ENCODE measurements at places on chromosomes 3 and 15. TPM values are rescaled to one million over a fixed set of nuclear protein-coding genes. Genes with fewer than 3 reads are reported as not detected.

DNA sequence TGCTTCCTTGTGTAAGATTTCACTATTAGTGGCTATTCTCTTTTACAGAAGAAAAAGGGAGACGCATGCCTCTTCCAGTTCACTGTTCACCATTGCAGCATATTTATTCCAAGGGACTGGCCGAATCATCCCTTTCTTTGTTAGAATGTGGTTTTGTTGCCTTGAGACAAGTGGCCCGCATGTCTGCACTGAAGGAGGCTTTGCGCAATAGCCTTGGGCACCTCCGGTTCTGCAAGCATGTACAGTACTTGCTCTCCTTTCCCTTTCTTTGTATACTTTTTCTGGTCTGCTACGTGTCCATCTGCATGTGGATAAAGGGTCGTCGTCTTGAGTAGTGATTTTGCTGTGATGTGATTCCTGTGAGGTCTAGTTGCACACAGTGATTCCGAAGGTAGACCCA lies 43.0 kb downstream of the FLNB start:
- no peaks in the 10 kb centered on the region for H3K36me3 ChIP-seq
- DNase-seq, result no peak
- no peak overlapping the region for H3K4me3 ChIP-seq
- H3K27me3 ChIP-seq, result no peaks in the 10 kb centered on the region

DNA sequence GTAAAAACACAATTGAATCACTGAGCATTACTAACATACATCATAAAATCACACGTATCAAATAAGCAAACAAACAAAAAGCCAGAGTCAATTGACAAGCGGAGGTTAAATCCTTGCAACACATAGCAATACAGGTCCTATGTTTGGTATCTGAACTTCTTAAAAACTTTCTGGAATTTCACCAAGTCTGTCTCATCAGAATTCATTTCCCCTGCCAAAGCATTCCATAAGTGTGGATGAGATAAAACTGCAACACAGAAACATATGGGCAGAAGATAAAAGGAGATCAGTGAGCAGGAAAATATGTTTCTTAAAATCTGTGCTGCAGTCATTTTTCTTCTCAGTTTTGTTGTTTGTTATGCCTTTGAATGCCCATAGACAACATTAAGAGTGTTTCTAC lies 1155.5 kb downstream of the TBL1XR1 start:
- H3K4me1 ChIP-seq, result no peaks in the 10 kb centered on the region
- no peak overlapping the region for H3K27ac ChIP-seq
- H3K4me3 ChIP-seq, result no peak overlapping the region
- H3K36me3 ChIP-seq, result no peaks in the 10 kb centered on the region
- no peak for DNase-seq

GRCh38 chr3:37041546-37042195 lies 48.4 kb downstream of the MLH1 start:
- no peak overlapping the region for H3K4me3 ChIP-seq
- H3K36me3 ChIP-seq, result peaks cover 35% of the 10 kb centered on the region
- no peaks in the 10 kb centered on the region for H3K4me1 ChIP-seq
- DNase-seq, result no peak

The SNRK gene
- 89.3 TPM for total RNA-seq

The ERICH6 gene
- not detected for total RNA-seq

The ENTPD3 gene
- not detected for total RNA-seq
